ENCODE measurements at places on chromosomes 6 and 20. TPM values are rescaled to one million over a fixed set of nuclear protein-coding genes. Genes with fewer than 3 reads are reported as not detected.
A peak's percentile ranks its signal among the peaks of the same experiment; 100 is the strongest.

- no peaks in the 10 kb centered on the region for H3K4me1 ChIP-seq
- peaks cover 3% of the 10 kb centered on the region for H3K27me3 ChIP-seq
- DNase-seq, result no peak
- no peak overlapping the region for H3K27ac ChIP-seq
- H3K4me3 ChIP-seq, result no peak overlapping the region
- no peaks in the 10 kb centered on the region for H3K36me3 ChIP-seq
Measured at GRCh38 chr6:75843396-75843795, 94.4 kb downstream of the MYO6 start.

DNA sequence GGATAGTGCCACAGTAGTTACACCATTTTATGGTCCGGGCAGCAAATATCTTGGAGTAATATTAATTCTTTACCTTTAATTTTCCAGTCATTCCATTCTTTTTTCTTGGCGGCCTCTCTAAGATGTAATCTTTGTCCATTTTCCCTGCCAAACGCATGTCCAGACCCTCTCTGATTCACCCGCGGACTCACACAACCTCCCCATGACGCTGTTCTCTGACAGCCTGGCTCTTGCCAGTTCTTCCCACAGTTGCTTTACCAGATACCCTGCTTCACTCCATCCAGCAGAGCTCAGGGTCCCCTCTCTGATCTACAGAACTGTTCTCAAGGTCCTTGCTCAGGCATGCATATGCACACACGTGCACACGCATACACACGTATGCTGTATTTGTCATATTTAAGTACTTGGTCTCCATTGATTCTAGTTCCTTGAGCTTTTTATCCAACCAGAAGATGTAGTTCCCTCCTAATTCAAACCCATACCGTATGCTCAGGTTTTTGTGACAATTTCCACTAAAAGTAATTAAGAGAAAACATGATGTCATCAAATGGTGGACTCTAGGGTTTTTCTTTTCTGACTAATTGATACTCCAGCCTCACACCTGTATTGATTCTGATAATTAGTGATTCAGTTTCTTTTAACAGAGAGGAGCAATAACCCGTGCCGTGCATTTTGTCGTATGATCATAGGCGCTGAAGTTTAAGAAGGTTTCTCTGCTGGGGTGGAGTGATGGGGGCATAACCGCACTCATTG lies 10.0 kb downstream of the BPHL start:
- no peak for DNase-seq
- H3K4me1 ChIP-seq, result peaks cover 4% of the 10 kb centered on the region
- H3K4me3 ChIP-seq, result no peak overlapping the region
- H3K27me3 ChIP-seq, result no peaks in the 10 kb centered on the region
- no peaks in the 10 kb centered on the region for H3K36me3 ChIP-seq

- no peak overlapping the region for H3K4me3 ChIP-seq
- DNase-seq, result no peak
- no peaks in the 10 kb centered on the region for H3K4me1 ChIP-seq
- H3K36me3 ChIP-seq, result no peaks in the 10 kb centered on the region
- no peak overlapping the region for H3K27ac ChIP-seq
- no peaks in the 10 kb centered on the region for H3K27me3 ChIP-seq
Measured at GRCh38 chr6:142440600-142441293, 138.9 kb downstream of the ADGRG6 start.

GRCh38 chr6:142328070-142328469 lies 26.3 kb downstream of the ADGRG6 start:
- peaks cover 21% of the 10 kb centered on the region for H3K4me1 ChIP-seq
- H3K36me3 ChIP-seq, result no peaks in the 10 kb centered on the region
- no peak overlapping the region for H3K4me3 ChIP-seq
- no peaks in the 10 kb centered on the region for H3K27me3 ChIP-seq
- H3K27ac ChIP-seq, result no peak overlapping the region

DNA sequence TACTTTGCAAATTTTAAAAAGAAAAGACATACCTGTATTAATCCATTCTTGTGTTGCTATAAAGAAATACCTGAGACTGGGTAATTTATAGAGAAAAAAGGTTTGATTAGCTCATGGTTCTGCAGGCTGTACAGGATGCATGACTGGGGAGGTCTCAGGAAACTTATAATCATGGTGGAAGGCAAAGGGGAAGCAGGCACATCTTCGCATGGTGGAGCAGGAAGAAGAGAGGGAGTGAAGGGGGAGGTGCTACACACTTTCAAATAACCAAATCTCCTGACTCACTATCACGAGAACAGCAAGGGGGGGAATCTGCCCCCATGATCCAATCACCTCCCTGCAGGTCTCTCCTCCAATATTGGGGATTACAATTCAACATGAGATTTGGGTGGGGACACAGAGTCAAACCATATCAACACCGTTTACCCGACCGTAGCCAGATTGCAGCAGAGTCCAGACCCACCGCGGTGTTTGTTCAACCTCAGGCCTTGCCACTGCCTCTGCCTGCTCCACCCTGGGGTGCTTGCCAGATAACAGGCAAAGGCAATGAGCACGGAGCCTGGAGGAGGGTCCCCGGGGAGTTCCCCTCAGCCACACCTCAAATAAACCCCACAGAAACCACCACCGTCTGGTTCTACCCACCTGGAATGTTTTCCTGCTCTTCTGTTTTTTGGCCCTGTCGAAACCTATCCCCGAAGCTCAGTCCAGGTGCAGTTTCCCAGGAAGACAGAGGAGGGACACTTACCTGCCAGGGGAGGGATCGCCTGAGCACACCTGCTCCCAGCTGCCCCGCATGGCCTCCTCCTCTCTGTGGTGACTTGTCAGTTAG lies 142.2 kb upstream of the AFDN start:
- H3K4me1 ChIP-seq, result no peaks in the 10 kb centered on the region
- no peaks in the 10 kb centered on the region for H3K36me3 ChIP-seq
- H3K27ac ChIP-seq, result no peak overlapping the region
- peaks cover 50% of the 10 kb centered on the region for H3K27me3 ChIP-seq
- H3K4me3 ChIP-seq, result no peak overlapping the region

- DNase-seq, result peak; percentile 88
- H3K36me3 ChIP-seq, result no peaks in the 10 kb centered on the region
- H3K27me3 ChIP-seq, result no peaks in the 10 kb centered on the region
- no peak overlapping the region for H3K4me3 ChIP-seq
Measured at GRCh38 chr20:50790651-50791277, 4.1 kb upstream of the BCAS4 start.

DNA sequence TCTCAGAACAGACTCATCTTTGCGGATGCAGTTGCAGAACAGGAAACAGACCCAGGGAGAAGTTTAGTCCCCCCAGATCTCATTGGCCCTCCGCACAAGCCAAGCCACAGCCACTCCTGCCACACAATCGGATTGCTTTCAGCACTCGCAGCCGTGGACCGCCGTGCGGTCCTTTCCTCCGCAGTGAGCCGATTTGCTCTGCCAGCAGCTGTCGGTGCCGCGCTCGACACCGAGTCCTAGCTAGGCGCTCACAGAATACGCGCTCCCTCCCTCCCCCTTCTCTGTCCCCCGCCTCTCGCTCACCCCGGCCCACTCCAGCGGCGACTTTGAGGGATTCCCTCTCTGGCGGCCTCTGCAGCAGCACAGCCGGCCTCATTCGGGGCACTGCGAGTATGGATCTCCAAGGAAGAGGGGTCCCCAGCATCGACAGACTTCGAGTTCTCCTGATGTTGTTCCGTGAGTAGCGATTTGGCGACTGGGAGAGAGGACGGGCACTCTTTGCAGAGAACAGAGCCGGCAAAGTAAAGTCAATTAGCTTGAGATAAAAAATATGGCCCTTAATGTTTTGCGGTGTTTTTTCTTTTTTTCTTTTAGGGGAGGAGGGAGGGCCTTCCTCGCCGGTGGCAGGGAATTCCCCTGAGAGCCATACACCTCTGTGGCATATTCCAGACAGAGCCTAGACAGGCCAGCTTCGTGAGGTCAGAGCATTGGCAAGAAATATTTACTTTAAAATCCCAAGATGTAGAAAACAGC lies at the start of gene LAMP5:
TSS of gene LAMP5 (plus strand) at position 130 of the 753 bp plus-strand sequence. CDS start at position 393, 263 bp downstream.
- DNase-seq, result peak; percentile 12
- H3K27me3 ChIP-seq, result peaks cover 66% of the 10 kb centered on the region
- H3K27ac ChIP-seq, result no peak within 1 kb of the TSS
- H3K36me3 ChIP-seq, result no peaks in the 10 kb centered on the region

GRCh38 chr6:32622545-32623401 lies 14.4 kb upstream of the HLA-DQA1 start:
- no peaks in the 10 kb centered on the region for H3K27me3 ChIP-seq
- no peaks in the 10 kb centered on the region for H3K36me3 ChIP-seq
- DNase-seq, result peak; percentile 72
- peak overlapping the region; percentile 8 for H3K4me3 ChIP-seq
- H3K4me1 ChIP-seq, result peaks cover 43% of the 10 kb centered on the region

- H3K4me1 ChIP-seq, result peaks cover 14% of the 10 kb centered on the region
- H3K4me3 ChIP-seq, result peak overlapping the region; percentile 72
- H3K27me3 ChIP-seq, result peaks cover 4% of the 10 kb centered on the region
- no peak for DNase-seq
Measured at GRCh38 chr6:163406366-163406765, 8.2 kb upstream of the QKI start.

DNA sequence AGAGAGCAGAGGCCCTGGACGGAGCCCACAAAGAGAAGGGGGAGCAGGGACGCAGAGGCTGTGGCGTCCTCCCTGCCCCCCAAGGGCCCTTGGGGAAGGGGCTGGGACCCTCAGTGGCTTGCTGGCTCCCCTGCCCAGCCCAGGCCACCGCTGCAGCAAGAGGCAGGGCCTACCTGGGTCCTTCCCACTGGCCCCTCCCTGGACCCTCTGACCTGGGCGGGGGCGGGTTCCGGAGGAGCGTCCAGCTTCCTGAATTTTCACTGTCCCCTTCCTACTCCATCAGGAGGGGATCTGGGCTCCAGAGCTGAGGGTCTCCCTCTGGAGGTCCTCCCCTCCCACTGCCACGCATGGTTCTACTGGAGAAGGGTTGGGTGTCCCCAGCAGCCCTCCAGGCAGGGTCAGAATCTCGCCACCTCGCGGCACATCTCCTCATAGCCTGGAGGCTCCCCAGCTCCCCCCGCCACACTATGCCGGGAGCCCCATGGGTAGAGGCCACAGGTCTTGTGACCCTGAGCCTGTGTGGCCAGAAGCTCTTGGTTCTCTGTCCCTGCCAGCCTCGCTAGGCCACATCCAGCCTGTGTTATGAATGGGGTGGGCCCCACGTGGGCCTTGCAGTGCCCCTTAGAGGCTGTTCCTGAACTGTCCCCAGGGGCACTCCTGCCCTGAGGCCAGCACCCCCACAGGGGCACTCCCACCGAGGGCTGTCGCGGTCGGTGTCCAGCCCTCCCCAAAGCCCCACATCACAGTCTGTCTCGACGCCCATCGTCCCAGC lies 1.0 kb upstream of the SOX18 start:
- DNase-seq, result no peak
- H3K4me1 ChIP-seq, result peaks cover 10% of the 10 kb centered on the region
- H3K36me3 ChIP-seq, result no peaks in the 10 kb centered on the region
- peaks cover 51% of the 10 kb centered on the region for H3K27me3 ChIP-seq
- no peak overlapping the region for H3K27ac ChIP-seq

DNA sequence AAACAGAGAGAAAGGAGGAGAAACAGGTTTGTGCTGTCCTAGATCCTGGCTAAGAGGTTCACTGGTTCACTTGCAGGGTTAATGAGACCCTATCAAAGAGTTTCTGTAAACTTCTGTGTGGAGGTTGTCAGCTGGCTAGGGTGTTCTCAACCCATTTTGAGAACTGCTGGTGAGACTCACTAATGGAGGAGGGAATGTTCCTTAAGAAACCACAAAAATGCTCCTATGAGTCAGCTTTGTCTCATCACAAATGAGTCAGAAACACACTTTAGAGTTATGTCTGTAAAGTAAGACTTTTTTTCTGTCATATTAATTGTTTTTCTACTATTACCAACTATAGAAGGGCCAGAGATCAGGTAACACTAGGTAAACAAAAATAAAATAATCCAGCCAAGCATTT lies 884.4 kb downstream of the PHF3 start:
- H3K4me1 ChIP-seq, result no peaks in the 10 kb centered on the region
- H3K4me3 ChIP-seq, result no peak overlapping the region
- no peak for DNase-seq
- H3K27ac ChIP-seq, result no peak overlapping the region
- no peaks in the 10 kb centered on the region for H3K27me3 ChIP-seq

GRCh38 chr6:2448826-2449571 lies 203.6 kb upstream of the GMDS start:
- peaks cover 4% of the 10 kb centered on the region for H3K4me1 ChIP-seq
- H3K4me3 ChIP-seq, result peak overlapping the region; percentile 47
- peak overlapping the region; percentile 18 for H3K27ac ChIP-seq
- H3K27me3 ChIP-seq, result peaks cover 4% of the 10 kb centered on the region
- peak; percentile 45 for DNase-seq
- no peaks in the 10 kb centered on the region for H3K36me3 ChIP-seq

DNA sequence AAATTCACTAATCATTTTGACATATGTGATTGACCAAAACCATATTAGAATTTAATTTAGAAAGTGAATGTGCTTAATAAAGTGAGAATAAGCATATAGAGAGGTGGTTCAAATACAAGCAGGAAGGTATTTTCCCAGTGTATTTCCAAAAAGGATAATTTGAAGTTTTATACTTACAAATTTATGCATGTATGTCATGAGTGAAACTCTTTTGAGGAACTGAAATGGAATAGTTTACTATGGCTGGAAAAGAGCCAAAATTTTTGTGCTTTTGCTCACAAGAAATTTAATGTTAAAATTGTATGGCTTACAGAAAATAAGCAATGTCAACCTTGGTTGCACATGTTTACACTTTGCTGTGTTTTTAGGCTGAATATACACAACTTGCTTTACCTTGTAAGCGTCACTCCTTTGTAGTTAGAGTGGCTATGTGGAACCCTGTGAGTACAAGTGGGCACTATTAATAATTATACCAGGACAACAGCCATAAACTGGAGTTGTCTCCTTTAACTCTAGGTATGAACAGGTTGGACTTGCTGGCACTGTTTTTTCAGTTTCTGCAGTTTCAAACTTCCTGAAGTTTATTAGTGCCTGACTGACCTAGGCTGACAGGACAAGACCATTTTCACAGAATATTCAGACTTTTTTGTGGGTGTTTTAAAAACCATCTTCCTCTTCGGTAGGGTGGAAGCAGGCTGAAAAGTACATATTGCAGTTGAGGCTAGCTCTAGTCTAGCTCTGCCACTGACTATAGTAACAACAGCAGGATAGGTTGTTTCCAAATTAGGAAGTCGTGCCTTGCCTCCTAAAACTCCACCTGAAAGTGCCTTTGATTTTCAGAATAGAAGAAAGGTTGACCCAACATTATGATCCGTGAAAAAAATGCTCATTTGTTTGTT lies 6.0 kb downstream of the AFDN start:
- peak overlapping the region; percentile 24 for H3K4me3 ChIP-seq
- peaks cover 48% of the 10 kb centered on the region for H3K27me3 ChIP-seq
- DNase-seq, result no peak
- H3K36me3 ChIP-seq, result peaks cover under 1% of the 10 kb centered on the region
- peak overlapping the region; percentile 60 for H3K27ac ChIP-seq

GRCh38 chr6:76014626-76015530 lies 57.6 kb downstream of the IMPG1 start:
- H3K27ac ChIP-seq, result no peak overlapping the region
- no peak for DNase-seq
- no peaks in the 10 kb centered on the region for H3K4me1 ChIP-seq
- no peaks in the 10 kb centered on the region for H3K36me3 ChIP-seq
- H3K27me3 ChIP-seq, result no peaks in the 10 kb centered on the region

Gene LTB
- total RNA-seq, result 375 TPM

Gene FAM162B
- not detected for total RNA-seq

Gene BTNL2
- not detected for total RNA-seq

Gene PRR18
- 0.23 TPM for total RNA-seq

Gene NDUFAF4
- total RNA-seq, result 62.5 TPM

Gene OR2H2
- total RNA-seq, result not detected

Gene MICB
- 17.7 TPM for total RNA-seq

Gene RAET1G
- not detected for total RNA-seq

Gene ZBTB24
- 11.8 TPM for total RNA-seq

Gene KCNK16
- not detected for total RNA-seq

Gene TRIM15
- total RNA-seq, result not detected

All from activated CD8-positive, alpha-beta T cell treated with anti-CD3 and anti-CD28 coated beads for 36 hours (primary cell).